ENCODE measurements at places on chromosomes 11 and 22.

DNA sequence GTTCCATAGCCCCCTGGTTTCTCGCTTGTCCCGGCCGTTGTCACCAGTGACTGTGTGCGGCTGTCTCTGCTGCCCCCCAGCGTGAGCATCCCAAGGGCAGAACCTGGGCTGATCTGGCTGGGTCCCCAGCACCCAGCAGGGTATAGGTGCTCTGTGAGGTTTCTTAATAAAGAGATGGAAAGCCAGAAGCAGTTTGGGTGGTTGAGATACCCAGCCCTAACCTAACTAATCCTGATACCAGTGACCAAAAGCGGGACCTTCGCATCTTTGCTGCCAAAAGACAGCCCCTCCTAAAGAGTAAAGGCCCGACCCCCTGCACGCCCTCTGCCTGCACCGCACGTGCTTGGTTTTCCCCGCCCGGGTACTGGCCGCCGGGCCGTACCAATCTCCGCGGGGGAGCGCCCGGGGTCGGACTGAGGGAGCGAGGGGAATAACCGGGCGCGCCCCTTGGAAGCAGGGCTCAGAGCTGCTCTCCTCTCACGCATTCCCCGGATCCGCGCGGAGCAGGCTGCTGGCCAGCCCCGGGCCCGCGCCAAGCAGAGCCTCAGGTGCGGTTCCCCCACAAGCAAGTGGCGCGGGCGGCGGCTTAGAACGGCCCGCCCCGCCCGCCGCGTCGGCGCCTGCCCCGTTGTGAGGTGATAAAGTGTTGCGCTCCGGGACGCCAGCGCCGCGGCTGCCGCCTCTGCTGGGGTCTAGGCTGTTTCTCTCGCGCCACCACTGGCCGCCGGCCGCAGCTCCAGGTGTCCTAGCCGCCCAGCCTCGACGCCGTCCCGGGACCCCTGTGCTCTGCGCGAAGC, at the start of gene DGAT2:
Gene DGAT2, plus strand, starts transcription at position 667 of the 797 bp plus-strand sequence. CDS start 214 bp downstream, outside the sequence.
- DNase-seq = no peak

GRCh38 chr11:44728491-44728910, 1.7 kb downstream of the TSPAN18 start:
- DNase-seq = no peak

DNA sequence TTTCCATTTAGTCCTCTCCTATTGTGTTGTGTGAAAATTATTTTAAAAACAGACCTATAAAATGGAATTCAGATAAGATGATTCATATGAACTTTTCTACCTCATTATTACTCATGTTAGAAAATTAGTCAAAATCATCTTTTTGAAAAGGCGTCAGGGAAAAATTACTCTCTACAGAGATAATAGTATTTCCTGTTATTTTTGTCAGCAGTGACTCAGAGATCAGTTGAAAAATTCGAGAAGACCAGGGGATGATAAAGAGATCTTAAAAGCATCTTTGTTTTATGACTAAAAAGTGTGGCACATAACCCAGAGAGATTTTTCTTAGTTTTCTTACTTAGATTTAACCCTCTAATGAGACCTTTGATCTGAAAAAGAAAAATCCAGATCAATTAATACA, 157.9 kb upstream of the CARD18 start:
- no peak for DNase-seq

DNA sequence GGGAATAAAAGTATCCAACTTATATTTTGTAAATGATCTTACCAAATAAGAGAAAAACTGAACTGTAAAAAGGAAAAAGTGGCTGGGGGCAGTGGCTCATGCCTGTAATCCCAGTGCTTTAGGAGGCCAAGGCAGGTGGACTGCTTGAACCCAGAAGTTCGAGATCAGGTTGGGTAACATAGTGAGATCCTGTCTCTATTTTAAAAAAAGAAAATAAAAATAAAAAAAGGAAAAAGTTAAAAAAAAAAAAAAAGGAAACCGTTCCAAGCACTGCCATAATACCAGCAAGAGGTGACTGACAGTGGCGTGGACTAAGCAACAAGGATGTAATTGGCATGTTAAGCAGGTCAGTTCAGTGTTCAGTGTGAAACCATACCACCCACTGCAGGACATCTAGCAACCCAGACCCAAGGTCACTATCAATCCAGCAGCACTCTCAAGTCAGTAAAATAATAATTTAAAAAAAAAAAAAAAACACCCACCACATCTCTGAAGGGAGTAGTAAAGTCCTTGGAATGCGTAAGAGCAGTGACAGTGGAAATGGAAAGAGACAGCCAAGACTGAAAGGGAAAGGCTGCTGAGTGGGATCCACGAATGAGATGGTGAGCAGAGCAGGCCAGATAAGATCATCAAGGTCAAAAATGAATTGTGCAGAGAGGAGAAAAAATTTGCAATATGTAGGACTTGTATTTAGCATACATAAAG, 43.6 kb downstream of the MAPK1 start:
- DNase-seq = no peak

DNA sequence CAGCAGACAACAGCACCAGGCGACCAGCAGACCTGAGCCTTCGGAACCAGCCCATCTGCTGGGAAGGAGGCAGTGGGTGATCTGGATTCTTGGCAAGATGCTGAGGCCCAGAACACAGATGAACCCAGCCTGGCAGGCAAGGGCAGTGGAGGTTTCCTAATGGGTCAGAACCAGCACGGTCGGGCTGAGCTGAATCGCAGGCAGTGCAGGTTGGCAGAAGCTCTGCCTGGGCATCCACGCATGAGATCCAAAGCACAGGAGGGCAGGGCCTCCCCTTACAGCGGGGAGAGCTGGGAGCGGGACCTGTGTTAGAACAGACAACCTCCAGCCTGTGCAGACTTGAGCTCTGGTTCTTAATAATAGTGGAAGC, 47.5 kb downstream of the DSCAML1 start:
- DNase-seq = no peak

GRCh38 chr22:17476838-17477237, 86.5 kb upstream of the SLC25A18 start:
- DNase-seq = no peak

DNA sequence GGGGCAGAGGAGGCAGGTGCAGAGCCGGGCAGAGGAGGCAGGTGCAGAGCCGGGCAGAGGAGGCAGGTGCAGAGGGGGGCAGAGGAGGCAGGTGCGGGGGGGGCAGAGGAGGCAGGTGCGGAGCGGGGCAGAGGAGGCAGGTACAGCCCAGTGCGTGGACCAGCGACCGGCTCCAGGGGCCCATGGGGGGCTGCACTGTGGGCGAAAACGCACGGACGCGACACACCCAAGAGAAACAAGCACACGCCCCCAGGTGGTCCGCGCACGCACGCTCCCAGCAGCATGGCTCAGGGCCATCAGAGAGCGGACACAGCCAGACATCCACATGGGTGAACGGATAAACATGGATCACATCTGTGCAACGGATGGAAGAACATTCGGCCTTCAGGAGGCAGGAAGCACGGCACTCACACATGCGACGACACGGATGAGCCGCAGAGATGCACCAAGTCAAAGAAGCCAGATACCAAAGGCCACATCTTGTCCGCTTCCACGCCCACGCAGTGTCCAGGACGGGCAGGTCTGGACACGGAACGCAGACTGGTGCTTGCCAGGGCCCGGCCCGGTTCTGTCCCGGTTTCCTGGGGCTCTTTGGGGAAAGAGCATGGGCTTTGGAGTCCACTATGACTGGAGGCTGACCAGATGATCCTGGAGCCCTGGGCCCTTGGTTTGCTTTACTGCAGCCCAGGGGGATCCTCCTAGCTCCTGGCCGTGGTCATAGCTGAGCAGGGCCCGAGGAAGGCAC, 21.8 kb downstream of the OSBPL5 start:
- DNase-seq = no peak

DNA sequence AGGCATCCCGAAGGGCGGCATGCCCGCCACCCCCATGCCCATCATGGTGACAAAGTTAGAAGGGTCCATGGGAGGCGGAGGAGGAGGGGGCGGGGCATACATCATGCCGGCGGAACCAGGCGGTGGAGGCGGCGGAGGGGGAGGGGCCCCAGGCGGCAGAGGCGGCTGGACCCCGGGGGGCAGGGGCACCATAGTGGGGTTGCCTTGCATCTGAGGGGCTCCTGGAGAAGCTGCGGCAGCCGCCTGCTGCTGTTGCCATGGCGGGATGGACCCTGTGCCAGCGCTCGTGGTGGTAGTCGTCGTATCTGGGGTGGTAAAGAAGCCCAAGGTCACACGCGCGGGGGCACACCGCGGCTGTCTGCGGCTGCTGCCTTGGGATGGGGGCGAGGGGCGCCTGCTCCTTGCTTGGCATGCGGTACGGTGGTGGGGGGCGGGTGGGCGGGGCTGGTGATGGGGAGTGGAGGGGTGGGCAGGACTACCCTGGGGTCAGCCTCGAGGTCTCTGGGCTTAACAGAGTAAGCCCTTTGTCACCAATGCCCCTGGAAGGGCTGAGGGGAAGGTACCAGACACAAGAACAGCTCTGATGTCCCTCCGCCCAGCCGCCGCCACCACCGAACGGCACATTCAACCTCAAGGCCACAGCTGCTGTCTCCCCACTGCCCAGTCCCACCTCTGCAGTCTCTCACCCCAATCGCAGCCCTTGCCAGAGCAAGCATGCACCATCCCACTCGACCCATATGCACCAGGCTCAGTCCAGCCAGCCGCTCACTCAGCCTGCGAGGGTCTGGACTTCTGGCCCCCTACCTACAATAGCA, 6.3 kb upstream of the PYGM start:
- DNase-seq = no peak

DNA sequence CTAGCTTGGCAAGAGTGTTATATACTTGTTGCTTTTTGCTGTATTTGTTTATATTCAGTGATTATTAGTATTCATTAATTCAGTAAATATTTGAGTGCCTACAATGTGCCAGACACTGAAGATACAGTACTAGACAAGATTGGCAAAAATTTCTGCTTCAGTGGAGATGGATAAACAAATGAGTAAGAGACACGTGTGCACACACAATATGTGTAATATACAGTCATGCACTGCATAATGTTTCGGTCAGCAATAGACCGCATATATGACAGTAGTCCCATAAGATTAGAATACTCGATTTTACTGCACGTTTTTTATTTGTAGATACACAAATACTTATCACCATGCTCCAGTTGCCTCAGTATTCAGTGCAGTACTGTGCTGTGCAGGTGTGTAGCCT, 104.9 kb upstream of the GAL start:
- no peak for DNase-seq

- DNase-seq = no peak
Observed at GRCh38 chr11:11220786-11221185, 132.3 kb downstream of the CSNK2A3 start.

- DNase-seq = no peak
Observed at GRCh38 chr11:14253421-14253820, 105.6 kb downstream of the RRAS2 start.

- no peak for DNase-seq
Observed at GRCh38 chr11:69921128-69922014, 102.2 kb upstream of the FGF3 start.
